ENCODE measurements at places on chromosomes 3 and 15.

DNA sequence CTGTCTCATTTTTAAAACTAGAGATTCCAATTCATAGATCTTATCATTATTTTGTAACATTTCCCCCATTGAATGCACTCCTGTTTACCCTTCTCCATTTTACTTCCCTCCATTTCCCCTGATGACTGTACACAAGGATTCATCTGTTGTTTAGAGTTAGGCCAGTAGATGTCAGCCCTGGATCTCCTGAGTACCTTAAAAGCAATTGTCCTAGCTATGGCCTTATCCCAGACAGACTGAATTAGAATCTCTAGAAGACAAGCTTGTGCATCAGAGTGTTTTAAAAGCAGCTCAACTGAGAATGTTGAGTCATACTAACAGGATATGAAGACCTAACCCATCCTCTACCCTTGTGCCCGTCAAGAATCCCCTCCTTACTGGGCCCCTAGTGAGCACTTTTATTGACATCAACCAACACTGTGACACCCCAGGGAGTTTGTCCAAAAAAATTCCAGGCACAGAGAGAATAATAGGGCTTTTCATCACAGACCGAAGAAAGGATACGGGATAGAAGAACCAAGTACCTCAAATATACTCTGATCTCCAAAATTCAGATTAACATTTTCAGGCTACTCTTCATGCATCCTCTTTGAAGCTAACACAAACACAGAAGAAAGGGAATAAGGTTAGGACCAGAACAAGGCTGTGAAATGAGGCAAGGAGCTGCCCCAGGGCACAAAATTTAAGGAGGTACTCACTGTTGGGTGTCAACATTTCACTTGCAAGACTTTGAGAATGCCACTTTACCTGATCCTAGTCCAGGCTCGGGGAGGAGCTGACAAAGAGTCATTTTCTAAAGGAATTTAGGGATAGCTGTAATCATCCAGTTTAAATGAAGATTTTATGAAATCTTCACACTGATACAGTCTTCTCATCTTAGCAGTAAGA lies 17.1 kb downstream of the ZBED2 start:
- no peak for DNase-seq

DNA sequence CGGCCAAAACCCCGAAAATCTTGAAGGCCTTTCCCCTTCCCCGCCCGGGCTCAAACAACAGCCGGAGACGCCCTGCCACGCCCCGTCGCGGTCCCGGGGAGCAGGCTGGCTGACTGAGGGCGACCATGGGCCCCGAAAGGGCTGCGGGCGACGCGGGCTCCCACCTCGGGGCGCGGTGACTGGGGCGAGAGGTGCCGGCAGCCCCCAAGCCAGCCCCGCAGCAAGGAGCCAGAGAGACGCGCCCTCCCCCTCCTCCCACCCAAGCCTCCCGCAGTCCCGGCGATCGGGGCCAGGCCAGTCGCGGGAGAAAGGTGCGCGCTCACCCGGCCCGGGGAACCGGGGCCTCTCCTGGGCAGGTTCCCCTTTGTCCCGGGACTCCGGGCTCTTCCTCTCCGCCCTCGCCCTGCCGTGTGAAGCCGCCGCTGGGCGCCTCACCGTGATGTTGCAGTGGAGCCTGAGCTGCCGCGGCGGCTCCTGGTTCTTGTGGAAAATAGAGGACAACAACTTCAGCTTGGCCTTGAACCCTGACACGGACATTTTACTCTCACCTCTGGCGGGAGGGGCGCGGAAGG lies 30.6 kb upstream of the ZSCAN2 start:
- peak; percentile 12 for DNase-seq

DNA sequence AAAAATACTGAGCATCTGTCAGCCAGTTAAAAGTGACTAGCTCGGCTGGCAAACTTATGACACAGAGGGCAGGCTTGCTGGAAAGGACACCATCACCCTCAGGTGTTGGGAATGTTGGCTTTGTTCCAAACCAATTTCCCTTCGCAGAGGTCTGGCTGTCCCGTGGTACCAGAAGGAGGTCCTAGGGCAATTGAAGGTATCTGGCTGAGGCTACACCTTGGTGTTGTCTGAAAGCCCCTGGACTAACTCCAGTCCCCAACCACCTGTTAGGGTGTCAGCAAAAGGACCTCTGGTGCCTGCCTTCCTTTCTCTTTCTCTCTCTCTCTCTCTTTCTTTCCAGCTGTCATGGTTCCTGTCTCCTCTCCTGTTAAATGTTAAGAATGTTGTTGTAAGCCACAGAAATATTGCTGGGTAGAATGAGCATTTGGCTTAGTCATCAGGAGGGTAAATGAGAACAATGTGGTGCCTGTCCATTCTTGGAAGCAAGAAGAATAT lies 12.5 kb downstream of the PRR20G start:
- DNase-seq: no peak

DNA sequence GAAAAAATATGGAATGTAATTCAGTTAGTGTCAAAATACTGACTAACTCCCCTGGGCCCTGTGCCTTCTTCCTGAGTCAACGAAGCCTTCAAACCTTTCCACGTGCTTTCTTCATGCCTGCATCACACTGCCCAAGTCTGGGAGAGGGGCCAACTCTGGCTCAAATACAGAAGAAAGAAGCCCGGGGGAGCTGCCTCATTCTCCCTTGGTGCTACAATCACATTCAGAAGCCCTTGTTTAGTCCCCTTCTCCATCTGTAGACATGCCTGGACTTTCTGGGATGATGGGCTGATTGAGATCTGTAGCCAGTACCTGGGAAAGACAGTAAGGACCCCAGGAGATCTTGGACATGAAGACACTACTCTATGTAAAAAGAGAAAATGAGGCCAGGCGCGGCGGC lies 77.8 kb upstream of the GSK3B start:
- no peak for DNase-seq

GRCh38 chr15:71943806-71944205 lies 133.5 kb downstream of the NR2E3 start:
- no peak for DNase-seq

DNA sequence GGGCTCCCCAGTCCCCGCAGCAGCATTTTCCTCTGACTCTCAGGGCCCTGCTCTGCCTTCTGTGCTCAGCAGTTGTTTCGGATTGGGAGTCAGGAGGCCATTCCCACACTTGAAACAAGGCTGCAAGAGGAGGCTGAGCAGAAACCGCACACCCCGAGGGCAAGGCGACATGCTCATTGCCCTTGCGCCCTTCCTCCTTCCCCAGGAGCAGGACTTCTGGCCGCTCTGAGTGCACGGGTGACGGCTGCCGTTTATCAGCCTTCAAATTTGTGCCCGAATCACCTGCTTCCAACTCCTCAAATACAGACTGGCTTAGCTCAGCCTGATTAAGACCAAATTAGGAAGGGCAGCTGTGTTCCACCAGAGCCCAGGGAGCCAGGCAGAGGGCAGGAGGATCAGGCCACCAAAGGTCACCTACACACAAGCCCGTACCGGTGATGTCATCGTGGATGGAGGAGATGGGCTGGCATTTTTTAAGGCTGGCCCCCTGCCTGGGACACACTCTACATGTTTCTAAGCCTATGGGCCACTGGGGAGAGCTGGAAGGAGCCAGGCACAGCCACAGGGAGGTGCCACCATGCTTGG lies 38.1 kb downstream of the TM2D3 start:
- DNase-seq: no peak

DNA sequence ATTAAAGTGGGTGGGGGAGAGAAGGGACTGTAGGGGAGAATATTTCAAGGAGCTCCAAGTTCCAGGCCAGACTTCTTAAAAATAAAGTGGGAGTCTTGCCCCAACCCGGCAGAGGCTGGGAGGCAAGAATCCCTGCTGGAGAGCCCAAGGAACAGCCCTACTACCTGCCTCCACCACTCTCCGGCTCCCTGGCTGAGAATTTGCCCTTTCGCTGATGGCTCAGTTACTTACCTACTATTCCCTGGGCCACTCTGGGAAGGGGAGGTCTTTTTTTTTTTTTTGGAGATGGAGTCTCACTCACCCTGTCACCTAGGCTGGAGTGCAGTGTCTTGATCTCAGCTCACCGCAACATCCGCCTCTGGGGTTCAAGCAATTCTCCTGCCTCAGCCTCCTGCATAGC lies 15.5 kb downstream of the MYL3 start:
- no peak for DNase-seq

- no peak for DNase-seq
These were observed 1.3 kb downstream of the SMCO1 start for GRCh38 chr3:196513697-196514349.

- peak; percentile 40 for DNase-seq
These were observed 32.8 kb downstream of the AKAP13 start for GRCh38 chr15:85412956-85413854.

DNA sequence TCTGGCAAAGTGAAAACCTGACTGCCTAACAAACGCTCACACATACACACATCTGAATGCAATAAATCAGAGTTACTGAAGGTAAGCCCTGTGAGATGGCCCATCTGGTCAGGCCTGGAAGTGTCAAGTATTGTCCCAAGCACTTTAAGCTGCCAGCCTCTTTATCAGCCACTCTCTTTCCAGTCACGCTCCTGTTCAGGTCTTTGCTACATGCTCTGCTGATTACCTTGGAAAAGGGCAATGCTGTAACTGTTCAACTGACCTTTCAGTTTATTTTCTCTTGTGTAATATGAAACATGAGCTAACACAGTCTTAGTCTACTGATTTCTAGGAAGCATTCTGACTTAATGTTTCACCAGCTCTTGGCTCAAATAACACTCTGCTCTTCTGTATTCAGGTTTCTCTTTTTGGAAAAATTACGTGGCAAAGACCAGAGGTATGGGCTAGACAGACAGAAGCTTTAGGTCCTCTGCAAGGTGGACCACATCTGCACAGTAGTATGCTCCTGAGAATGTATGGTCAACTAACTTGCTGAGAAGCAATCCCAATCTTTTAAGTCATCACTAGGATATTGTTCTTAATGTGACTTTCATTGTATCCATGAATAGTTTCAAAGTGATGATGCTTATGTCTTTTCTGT lies 44.5 kb downstream of the GBE1 start:
- DNase-seq: no peak

GRCh38 chr3:46845397-46845859 lies 17.8 kb downstream of the MYL3 start:
- DNase-seq: no peak

DNA sequence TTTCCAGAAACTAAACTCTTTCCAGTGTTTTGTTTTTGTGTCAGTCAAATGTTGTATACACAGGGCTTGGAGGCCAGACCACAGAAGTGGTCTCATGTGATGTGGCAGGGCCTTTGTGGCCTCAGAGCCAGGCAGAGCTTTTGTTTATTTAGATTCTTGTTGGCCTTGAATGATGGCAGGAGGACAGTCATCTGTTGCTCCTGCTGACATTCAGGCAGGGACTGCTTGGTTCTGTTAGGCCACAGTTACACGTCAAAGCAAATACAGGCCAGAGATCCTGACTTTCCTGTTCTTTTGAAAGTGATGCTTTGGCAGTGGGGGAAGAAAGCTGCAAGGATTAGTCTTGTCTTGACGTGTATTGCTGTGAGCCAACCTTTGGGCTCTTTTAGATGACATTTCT lies 325.1 kb downstream of the CACNA2D3 start:
- DNase-seq: no peak

DNA sequence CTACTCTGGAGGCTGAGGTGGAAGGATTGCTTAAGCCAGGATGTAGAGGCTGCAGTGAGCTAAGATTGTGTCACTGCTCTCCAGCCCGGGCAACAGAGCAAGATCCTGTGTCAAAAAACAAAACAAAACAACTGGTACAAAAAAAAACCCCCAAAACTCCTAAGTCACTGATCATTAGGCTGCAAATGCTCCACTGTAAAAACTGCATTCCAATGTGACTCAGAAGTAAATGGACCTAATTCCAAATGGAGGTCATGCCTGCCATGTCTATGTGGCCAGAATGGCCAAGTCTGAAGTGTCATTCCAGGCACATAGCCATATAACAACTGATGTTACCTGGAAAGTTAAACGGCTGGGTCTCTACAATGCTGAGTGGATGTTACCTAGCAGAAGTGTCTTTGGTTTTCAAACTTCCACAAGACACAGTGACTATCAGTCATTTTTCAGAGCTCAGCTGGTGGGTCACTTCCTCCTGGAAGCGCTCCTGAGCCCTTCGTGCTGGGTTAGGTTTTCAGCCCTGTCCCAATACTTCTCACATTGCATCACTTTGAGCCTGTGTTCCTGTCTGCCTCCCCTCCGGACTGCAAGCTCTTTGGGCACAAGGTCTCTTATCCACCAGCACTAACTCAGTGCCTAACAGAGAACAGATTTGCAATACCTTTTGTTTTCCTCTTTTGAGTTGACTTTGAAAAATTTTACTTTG lies 10.6 kb downstream of the FSTL1 start:
- no peak for DNase-seq

DNA sequence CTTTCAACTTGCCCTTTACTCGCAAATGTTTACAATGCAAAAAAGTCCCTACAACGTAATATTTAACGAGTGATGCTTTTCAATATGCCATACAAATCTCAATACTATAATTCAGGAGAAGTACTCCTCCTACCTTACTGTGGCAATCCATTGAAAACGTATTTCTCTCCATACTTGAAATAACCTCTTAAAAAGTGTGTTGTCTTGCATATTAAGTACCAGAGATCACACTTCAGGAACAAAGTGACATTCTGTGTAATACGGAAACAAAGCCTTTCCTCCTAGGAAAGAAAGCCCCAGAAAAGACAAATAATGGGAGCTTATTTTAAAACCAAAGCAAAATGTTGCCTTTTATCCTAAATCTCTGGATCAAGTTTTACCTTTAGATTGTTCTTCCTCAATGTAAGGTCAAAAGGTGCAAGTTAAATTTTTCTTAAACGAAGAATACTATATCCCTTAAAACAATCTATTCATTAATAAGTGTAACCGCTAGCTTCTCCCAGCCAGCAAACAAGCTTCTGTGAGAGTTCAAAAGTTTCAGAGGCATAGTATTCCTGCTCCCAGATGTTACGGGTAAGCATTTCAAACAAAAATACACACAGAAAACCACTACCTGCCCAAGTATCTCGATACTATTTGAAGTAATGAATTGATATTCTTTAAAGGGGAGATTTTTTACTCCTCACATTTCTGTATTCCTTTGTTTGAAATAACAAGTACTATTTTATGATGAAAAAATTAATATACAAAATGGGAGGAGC lies 1.7 kb downstream of the TJP1 start:
- DNase-seq: no peak

DNA sequence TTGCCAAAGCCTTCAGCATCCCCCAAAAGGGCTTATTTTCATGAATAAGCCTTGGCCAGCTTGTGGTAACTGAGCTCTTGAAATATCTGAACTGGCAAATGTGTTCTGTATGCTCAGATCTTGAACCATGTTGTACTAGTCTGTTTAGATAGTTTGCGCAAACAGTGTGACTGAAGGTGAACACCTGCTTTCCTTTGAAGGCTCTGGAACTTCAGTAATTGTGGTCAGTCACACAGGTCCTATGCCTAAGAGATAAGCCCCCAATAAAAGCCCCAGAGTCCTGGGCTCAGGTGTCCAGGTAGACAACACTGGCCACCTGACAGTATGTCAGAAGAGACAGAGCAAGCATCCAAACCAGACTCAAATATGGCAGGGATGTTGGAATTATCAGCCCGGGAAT lies 5.4 kb downstream of the TUBGCP5 start:
- DNase-seq: no peak

Measured in stimulated activated CD4-positive, alpha-beta T cell treated with anti-CD3 and anti-CD28 coated beads, Interleukin-1b, Interleukin-23, amount 100 ng/mL, for 1 hour (primary cell).